Peyer's patch (tissue), 4 donors: ENCODE measurements at places on chromosomes 2 and 18. TPM values are rescaled to one million over a fixed set of nuclear protein-coding genes. Genes with fewer than 3 reads are reported as not detected.

DNA sequence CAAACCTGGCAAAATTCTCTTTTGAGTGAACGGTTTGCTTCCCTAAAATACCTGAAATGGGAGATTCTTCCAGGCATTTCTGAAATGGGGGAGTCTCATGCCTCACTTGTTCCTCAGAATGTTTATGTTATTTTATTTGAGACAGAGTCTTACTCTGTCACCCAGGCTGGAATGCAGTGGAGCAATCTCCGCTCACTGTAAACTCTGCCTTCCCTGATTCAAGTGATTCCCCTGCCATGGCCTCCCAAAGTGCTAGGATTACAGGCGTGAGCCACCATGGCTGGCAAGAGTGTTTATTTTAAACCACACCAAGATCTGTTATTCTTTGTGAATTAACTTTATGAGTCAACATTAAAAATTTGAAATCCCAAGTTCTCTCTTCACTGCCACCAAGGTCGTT lies 6.4 kb upstream of the FHL2 start:
- H3K4me1 ChIP-seq, result no peaks in the 10 kb centered on the region
- no peak for DNase-seq

DNA sequence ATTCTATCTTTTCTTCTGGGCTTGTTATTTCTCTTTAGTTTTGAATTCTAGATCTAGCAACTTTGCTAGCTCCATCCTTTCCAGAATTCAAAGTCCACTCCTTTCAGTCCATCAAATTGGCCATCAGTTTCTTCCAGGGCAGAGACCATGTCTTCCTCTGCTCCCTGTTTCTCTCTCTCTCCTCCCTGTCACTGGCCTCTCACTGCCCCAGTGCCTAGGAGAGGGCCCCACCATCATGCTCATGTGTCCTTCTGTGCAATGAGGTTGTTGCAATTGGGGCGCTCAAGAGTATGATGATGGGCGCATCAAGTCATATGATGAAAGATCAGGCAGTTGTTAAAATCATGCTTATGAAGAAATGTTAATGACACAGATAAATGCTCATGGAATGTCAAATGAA lies 159.2 kb upstream of the HS6ST1 start:
- H3K4me3 ChIP-seq, result no peak overlapping the region
- DNase-seq, result no peak
- H3K27me3 ChIP-seq, result no peaks in the 10 kb centered on the region
- no peak overlapping the region for H3K27ac ChIP-seq

The RTP5 gene
- not detected for total RNA-seq

- H3K27ac ChIP-seq, result no peak overlapping the region
- no peaks in the 10 kb centered on the region for H3K36me3 ChIP-seq
- no peaks in the 10 kb centered on the region for H3K4me1 ChIP-seq
Measured at GRCh38 chr2:159044804-159045286, 76.4 kb downstream of the TANC1 start.

DNA sequence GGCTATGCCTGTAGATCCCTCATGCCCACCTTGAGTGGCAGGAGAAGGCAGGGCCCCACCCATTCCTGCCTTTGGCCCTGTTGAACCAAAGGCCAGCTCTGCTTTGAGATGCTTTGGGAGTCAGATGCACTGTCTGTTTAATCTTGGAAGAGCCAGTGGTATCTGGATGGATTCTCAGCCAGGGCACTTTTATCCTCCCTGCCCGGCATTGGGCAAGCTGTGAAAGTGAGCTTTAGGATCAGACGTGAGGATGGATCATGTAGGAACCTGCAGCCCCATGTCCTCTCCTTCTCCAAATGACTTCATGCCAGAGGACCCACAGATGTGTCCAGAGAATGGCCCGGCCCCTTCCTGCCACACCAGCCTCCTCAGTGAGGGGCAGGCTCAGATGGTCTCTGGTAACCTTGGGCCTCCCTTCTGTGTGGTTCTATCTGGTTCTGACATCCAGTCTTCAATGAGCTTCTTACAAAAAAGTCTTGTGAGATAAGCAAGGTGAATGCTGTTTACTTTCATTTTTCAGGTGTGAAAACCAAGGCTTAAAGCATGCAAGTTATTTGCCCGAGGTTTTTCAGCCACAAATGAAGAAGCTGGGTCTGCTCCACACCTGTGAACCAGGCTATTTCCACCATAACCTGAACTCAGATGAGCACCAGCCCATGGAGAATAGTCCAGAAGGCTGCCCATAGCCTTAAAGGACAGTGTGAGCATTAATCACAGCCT lies 123.8 kb downstream of the KCTD1 start:
- H3K27ac ChIP-seq, result no peak overlapping the region
- no peaks in the 10 kb centered on the region for H3K36me3 ChIP-seq
- no peak for DNase-seq
- no peak overlapping the region for H3K4me3 ChIP-seq
- no peaks in the 10 kb centered on the region for H3K27me3 ChIP-seq

DNA sequence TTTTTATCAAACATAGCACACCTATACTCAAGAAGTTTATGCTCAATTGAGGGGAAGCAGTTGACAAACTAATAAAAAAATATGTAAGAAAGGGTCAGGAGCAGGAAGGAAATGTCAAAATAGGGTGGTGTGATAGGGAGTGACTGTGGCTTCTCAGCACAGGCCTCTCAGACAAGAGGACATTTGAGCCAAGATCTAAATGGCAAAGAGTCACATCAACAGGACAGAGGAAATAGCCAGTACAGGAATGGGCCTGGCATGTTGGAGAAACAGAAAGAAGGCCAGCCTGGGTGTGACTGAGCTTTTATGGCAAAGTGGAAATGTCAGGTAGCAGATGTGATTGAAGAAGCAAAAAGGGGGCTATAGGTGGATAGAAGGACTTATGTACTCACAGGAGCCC lies 117.0 kb downstream of the CCDC148 start:
- no peak overlapping the region for H3K27ac ChIP-seq
- DNase-seq, result no peak
- H3K4me1 ChIP-seq, result no peaks in the 10 kb centered on the region
- no peaks in the 10 kb centered on the region for H3K27me3 ChIP-seq
- no peaks in the 10 kb centered on the region for H3K36me3 ChIP-seq

DNA sequence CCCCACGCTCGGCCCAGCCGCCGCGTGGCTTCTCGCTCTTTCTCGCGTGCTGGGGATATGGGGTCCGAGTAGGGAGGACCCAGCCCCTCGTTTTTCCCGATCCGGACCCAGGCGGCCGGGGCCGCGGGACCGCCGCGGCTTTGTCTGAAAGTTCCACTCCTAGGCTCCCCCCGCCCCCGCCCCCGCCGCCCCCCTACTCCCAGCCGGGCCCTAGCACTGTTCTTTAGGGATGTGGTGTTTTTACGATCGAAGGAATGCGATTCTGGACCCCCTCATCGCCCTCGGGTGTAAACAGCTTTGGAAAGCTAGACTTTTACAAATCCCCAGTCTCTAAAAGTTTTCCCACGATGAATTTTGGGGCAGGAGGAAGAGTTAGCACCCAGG lies 819 bp downstream of the TGIF1 start:
- H3K4me1 ChIP-seq, result no peaks in the 10 kb centered on the region
- H3K27me3 ChIP-seq, result no peaks in the 10 kb centered on the region
- H3K36me3 ChIP-seq, result no peaks in the 10 kb centered on the region
- peak overlapping the region; percentile 97 for H3K27ac ChIP-seq
- peak overlapping the region; percentile 76 for H3K4me3 ChIP-seq

The NPPC gene
- total RNA-seq, result not detected

The EMILIN1 gene
- 32.2 TPM for total RNA-seq

DNA sequence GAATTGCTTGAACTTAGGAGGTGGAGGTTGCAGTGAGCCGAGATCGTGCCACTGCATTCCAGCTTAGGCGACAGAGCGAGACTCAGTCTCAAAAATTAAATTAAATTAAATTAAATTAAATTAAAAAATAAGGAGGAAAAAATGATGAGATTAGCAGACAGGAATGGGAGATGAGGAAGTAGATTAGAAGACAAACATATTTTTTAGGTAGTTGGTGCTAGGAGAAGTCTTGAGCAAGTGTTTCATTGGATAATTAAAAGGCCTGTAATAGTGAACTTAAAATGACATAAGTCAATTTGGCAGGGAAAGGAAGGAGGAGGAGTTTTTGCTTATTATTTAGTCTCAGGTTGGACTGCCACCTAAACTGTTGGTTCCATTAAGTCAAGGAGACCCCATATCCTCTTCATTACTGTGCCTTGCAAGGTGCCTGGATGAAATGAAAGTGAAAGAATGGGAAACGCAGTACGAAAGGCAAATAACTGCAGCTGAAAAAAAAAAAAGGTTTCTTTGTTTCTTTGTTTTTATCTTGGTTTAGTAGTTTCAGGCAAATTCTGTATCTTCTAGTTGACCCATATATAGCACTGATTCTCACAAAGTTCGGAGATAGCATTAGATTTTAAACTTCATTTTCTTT lies 162.0 kb downstream of the SLC8A1 start:
- no peaks in the 10 kb centered on the region for H3K36me3 ChIP-seq
- no peak for DNase-seq
- H3K4me1 ChIP-seq, result no peaks in the 10 kb centered on the region
- H3K4me3 ChIP-seq, result no peak overlapping the region
- no peak overlapping the region for H3K27ac ChIP-seq

DNA sequence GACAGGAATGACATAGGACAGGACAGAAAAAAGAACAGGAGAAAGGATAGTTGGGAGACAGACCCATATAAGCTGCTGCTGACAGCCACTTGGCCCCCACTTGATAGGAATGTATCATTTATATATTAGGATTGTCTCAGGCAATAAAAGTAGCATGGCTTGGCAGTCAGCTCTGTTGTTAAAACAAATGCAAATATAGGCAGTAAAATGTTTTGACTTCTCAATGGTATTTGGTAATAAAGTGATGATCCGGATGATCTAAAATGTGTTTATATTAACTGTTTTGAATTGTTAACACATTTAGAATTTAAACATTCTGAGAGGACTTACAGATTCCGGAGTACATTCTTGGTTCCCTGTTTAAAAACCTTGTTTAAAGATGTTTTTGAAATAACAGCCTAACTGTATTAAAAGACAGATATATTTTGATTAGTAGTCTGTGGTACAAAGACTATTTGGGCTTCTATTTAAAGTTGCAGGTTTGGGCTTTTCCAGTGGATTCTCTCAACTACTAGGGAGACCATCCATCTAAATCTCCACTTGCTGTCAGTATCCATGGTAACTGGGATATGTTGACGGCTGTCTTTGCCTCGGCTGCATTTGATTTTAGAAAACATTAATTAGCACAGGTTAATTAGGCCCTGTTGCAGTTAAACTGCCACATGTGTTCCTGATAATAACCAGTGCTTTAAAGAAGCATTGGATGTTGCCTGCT lies 147.6 kb downstream of the ESCO1 start:
- no peak overlapping the region for H3K4me3 ChIP-seq
- H3K4me1 ChIP-seq, result no peaks in the 10 kb centered on the region
- no peak overlapping the region for H3K27ac ChIP-seq
- no peaks in the 10 kb centered on the region for H3K27me3 ChIP-seq

GRCh38 chr2:100940240-100940639 lies 61.8 kb upstream of the RPL31 start:
- no peak overlapping the region for H3K4me3 ChIP-seq
- no peak overlapping the region for H3K27ac ChIP-seq
- no peaks in the 10 kb centered on the region for H3K27me3 ChIP-seq
- peaks cover 4% of the 10 kb centered on the region for H3K4me1 ChIP-seq
- no peak for DNase-seq
- no peaks in the 10 kb centered on the region for H3K36me3 ChIP-seq

The VIL1 gene
- total RNA-seq, result 704 TPM

The FOXD4L1 gene
- total RNA-seq, result 0.40 TPM

DNA sequence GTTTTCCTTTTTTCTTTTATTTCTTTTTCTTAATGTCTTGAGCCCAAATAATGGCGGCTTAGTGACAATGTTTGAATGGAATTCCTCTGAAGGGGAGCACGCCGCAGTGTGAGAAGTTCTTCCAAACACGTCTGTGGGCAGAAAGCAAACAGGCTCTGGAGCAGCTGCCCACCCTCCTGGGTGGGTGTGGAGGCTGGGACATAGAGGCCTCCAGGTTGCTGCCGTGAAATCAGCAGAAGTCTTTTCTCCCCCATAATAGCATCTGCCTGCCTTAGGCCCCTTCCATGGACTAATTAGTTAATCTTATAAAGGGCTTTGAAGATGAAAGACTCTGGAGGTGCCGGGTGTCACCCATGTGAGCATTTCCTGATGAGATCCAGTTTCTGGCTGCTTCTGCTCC lies 213.9 kb downstream of the SH3RF3 start:
- H3K27ac ChIP-seq, result no peak overlapping the region
- DNase-seq, result no peak
- no peaks in the 10 kb centered on the region for H3K27me3 ChIP-seq

The GTF2A1L gene
- total RNA-seq, result not detected

GRCh38 chr18:63562284-63562683 lies 20.1 kb downstream of the SERPINB12 start:
- H3K4me1 ChIP-seq, result no peaks in the 10 kb centered on the region
- H3K36me3 ChIP-seq, result no peaks in the 10 kb centered on the region
- H3K27ac ChIP-seq, result no peak overlapping the region
- H3K4me3 ChIP-seq, result no peak overlapping the region

GRCh38 chr2:158649846-158650245 lies 145.3 kb upstream of the DAPL1 start:
- H3K27me3 ChIP-seq, result no peaks in the 10 kb centered on the region
- DNase-seq, result no peak
- H3K27ac ChIP-seq, result no peak overlapping the region
- no peak overlapping the region for H3K4me3 ChIP-seq

- no peaks in the 10 kb centered on the region for H3K27me3 ChIP-seq
- H3K4me1 ChIP-seq, result no peaks in the 10 kb centered on the region
- H3K27ac ChIP-seq, result no peak overlapping the region
- no peak overlapping the region for H3K4me3 ChIP-seq
- DNase-seq, result no peak
- H3K36me3 ChIP-seq, result no peaks in the 10 kb centered on the region
Measured at GRCh38 chr18:30997223-30997622, 45.3 kb downstream of the DSC3 start.

DNA sequence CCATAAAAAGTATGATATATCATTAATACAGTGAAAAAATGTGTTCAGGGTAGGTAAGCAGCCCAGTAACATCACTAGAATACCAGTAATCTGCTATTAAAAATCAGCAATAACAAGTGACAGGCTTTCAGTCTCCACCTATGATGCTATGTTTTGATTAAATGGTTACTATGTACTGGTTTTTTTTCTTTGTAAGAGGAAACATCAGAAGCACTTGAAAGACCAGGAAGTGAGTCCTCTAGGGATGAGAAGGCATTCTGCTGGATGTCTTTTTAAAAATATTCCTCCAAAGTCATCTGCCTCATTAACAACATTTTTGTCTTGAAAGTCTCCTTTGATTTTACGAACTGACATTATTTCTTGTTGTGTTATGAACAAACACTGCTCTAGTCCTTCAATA lies 136.0 kb upstream of the FAM98A start:
- H3K27ac ChIP-seq, result no peak overlapping the region
- no peaks in the 10 kb centered on the region for H3K36me3 ChIP-seq
- H3K27me3 ChIP-seq, result no peaks in the 10 kb centered on the region
- no peak overlapping the region for H3K4me3 ChIP-seq
- no peaks in the 10 kb centered on the region for H3K4me1 ChIP-seq
- no peak for DNase-seq

GRCh38 chr2:179106676-179107428 lies 56.9 kb upstream of the CCDC141 start:
- DNase-seq, result peak; percentile 65
- H3K27me3 ChIP-seq, result no peaks in the 10 kb centered on the region
- H3K27ac ChIP-seq, result no peak overlapping the region
- no peaks in the 10 kb centered on the region for H3K4me1 ChIP-seq

The INHBB gene
- not detected for total RNA-seq
